ENCODE measurements at places on chromosomes 6 and 20. TPM values are rescaled to one million over a fixed set of nuclear protein-coding genes. Genes with fewer than 3 reads are reported as not detected.

TRIM10 gene
- 0.15 TPM for polyA plus RNA-seq

DNA sequence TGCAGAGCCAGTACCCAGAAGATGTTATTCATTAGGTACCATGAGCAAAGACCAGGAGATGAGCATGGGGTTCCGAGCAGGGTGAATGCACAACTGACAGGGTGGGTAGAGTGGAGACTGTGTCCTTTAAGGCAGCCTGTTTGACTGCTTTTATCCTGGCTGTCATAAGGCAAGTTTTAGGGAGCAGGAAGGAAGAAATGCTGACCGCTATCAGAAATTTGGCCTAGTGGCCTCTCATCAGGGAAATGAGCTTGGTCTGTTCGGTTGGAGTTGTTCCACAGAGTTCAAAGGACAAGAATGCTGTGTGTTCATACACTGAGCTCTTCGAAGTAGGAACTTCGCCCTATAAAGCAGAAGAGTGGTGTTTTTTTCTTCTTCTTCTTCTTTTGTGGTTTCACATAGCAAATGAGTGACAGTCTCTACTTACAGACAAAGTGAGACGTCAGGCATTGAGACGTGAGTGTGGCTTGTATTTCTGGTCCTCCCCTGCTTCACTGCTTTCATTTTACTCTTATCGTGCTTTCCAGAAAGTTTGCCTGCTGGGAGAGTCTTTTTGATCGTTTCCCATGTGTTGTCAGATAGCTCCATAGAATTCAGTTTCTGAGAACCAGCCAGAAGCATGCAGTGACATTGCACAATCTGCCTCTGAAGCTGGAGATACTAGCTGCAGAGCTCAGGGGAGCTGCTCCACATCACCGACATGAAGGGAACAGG, at the start of gene CASS4:
Gene CASS4, plus strand, starts transcription at position 502 of the 714 bp plus-strand sequence. Its CDS starts 199 bp downstream, at position 701.
- no peak for DNase-seq

GRCh38 chr6:135162678-135163439, 18.2 kb upstream of the MYB start:
- DNase-seq: no peak

DNA sequence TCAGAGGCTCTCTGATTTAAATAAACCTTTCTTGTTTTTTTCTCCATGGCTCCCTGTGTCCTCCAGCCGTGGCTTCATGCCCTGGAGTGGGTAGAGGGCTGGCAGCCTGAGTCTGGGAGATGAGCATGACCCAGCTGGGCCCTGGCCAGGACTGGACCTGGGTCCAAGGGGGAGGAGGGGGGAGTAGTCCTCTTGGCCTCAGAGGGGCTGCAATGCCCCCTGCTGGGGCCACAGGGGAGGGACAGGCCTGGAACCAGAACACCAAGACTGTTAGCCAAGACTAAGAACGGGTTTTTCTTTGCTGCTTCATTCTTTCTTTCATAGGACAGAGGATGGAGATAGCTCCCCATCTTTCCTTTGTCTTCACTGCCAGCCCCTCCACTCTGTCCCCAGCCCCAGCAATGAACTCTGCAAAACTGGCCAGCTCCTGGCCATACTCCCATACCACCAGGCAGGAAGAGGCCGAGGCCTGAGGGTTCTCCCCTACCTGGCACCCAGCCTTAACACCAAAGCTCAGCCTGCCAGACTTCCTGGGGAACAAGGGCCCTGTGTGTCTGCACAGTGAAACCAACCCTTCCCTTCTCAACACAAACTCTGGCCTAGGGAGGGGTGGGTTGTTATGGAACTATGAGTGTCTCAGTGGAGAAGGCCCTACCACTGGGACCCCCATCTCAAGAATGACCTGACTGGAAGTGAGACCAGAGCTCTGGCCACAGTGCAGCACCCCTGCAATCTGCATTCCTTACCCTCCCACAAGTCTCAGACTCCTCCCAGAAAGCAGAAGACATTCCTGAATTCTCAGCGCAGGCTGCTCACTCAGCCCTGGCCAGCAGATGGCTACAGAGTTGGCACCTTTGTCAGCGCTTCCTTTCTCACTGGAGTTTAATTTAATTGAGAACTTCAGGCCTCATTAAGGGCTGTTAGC, 11.0 kb downstream of the SLC29A1 start:
- DNase-seq: peak; percentile 68

GRCh38 chr6:1018041-1018440, 293.9 kb upstream of the FOXQ1 start:
- DNase-seq: no peak

DNA sequence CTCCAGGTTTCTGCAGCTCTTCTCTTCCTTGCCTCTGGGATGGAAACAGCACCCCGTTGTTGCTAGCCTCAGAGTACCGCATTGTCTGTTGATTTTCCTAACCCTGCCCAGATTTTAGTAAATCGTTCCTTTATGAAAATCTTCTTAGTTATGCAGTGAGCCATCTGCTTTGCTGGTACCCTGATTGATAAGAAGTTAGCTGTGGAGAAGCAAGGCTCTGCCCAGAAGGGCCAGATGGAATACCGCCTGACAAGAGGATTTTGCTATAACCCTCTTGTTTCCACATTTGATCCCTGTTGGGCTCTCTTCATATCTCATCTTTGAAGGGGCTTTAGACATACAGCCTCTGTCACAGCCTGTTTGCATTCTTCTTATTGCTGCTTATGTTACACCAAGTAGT, 229.0 kb downstream of the CDKAL1 start:
- no peak for DNase-seq

GRCh38 chr6:39188571-39188970, 40.7 kb downstream of the KCNK5 start:
- DNase-seq: no peak

GRCh38 chr6:151269321-151269995, 29.7 kb downstream of the AKAP12 start:
- DNase-seq: peak; percentile 71
